ENCODE measurements at places on chromosomes 11 and 22. TPM values are rescaled to one million over a fixed set of nuclear protein-coding genes. Genes with fewer than 3 reads are reported as not detected.

GRCh38 chr11:89487016-89487415 is 4.2 kb downstream of the NOX4 start:
- H3K4me1 ChIP-seq = no peaks in the 10 kb centered on the region
- H3K27ac ChIP-seq = no peak overlapping the region
- no peaks in the 10 kb centered on the region for H3K36me3 ChIP-seq
- no peak for DNase-seq

DNA sequence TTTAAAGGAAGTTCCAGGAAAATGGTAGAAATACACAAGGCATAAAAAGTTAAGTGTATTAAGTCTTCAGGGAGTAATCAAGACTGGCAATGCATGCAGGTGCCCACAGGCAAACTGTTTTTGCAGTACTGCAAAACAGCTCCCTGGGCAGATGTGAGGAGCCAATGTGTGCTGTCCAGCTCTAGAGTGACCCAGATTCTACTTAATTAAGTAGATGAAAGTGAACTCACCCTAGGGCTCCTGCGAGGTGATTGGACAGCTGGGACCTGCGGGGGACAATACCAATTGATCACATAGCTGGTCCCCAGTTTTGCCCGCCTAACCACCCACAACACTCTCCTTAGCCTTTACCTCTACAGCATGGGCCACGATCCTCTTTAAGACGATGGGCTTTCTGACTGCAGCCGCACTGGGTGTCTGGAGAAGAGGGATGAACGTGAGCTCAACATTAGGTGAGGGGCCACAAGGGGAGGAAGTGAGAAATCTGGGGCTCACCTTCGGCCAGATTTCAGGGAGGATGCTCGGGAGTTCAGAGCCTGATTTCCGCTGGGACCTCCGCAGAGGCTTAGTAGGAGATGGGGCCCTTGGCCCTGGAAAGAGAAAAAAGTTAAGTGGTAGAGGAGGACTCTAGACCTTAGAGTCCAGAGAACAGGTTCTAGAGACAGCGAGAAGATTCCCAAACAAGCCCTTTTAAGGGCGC is 556 bp downstream of the CDCA5 start:
- DNase-seq = no peak
- H3K36me3 ChIP-seq = no peaks in the 10 kb centered on the region
- no peaks in the 10 kb centered on the region for H3K27me3 ChIP-seq
- peak overlapping the region; percentile 99 for H3K27ac ChIP-seq
- peak overlapping the region; percentile 86 for H3K4me3 ChIP-seq
- peaks cover 27% of the 10 kb centered on the region for H3K4me1 ChIP-seq

DNA sequence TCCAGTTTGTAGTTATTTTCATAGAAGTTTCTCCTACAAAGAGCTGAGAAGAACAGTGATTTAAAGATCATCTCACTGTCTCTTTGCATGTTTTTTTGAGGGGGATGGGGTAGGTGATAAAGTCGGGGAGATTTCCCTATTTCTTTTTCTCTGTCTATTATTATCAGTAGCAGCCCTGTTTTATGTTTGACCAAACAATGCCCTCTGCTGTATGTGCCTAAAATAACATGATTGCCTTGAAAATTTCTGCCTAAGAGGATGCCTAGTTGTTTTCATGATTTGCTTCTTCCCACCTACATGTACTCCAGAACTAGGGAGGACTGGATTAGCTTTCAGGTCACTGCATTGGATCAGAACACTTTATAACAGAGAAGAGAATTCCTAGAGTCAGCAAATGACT is 1330.2 kb downstream of the LRRC4C start:
- no peaks in the 10 kb centered on the region for H3K27me3 ChIP-seq
- H3K36me3 ChIP-seq = no peaks in the 10 kb centered on the region
- no peak for DNase-seq
- no peak overlapping the region for H3K27ac ChIP-seq

DNA sequence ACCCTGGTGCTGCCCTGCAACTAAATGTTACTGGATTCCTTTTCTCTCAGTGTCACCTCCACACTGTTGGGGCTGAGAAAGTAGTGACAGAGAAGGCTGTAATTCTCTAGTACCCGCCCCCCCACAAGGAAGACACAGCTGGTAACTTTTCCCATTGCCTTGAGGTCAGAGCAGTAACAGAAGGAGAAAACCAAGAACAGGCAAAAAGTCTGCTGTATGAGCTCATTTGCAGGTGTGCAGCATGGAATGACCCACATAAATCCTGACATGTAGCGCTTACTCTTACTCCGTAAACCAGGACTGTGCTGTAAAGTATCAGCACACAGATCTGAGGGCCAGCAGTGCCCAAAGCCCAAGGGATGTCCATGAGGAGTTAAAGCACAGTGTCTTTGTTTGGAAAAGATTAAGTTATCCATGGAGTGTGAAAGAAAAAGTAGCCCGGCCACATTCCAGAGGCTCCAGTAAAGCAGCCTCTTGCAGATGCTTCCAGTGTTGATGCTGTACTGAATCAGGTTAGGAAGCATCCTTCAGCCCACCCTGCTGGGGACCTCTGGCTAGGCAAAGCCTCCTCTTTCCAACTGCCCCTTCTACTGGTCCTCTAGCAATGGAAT is 120.7 kb downstream of the PLEKHA7 start:
- no peak overlapping the region for H3K27ac ChIP-seq
- H3K27me3 ChIP-seq = no peaks in the 10 kb centered on the region
- no peak overlapping the region for H3K4me3 ChIP-seq

DNA sequence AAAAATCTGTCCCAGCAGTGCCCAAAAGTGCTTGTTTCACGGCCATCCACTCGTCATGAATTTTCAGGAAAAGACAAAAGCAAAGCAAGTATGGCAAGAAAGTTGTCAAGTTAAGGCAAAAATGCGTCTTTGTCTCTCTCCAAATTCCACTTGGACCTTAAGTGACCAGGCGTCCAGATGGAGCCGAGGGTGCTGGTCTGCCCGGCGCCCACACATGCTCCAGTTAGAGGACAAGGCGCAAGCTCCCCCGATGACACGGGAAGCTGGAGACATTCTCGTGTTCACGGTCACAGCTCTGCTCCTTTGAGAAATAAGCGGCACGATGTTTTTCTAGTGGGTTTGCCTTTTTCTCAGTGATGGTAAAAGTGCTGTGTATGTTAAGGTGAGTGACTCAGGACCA is 219.0 kb downstream of the BRD1 start:
- DNase-seq = no peak
- no peaks in the 10 kb centered on the region for H3K27me3 ChIP-seq
- peaks cover 49% of the 10 kb centered on the region for H3K36me3 ChIP-seq
- H3K4me1 ChIP-seq = no peaks in the 10 kb centered on the region
- peak overlapping the region; percentile 57 for H3K27ac ChIP-seq

- DNase-seq = no peak
- no peak overlapping the region for H3K4me3 ChIP-seq
- peaks cover 7% of the 10 kb centered on the region for H3K27me3 ChIP-seq
- H3K4me1 ChIP-seq = no peaks in the 10 kb centered on the region
These were observed 9.0 kb downstream of the PRRG4 start for GRCh38 chr11:32838505-32839274.

DNA sequence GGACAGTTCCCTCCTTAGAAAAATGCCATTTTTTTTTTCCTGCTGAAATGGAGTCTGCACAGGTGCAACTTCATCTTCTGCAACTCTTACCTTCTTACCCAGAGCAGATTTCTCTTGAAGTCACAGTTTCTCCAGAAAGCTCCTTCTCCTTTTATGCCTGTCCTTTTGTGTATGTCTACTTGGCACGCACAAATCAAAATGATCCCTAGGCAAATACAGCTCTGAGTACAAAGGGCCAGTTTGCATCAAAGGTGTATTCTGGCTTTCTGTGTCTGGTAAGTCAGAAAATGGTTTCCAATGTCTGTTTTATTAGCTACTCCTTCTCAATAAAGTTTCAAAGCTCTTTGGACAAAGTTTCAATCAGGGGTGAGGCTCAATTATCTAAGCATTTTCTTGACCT is 2.5 kb downstream of the CLDN25 start:
- peaks cover 10% of the 10 kb centered on the region for H3K27me3 ChIP-seq
- no peak for DNase-seq
- no peak overlapping the region for H3K27ac ChIP-seq
- H3K4me3 ChIP-seq = no peak overlapping the region
- H3K36me3 ChIP-seq = peaks cover 2% of the 10 kb centered on the region

GRCh38 chr11:60887556-60887955 is 18.8 kb downstream of the PRPF19 start:
- no peak overlapping the region for H3K27ac ChIP-seq
- H3K4me3 ChIP-seq = no peak overlapping the region
- no peaks in the 10 kb centered on the region for H3K27me3 ChIP-seq
- H3K36me3 ChIP-seq = peaks cover 50% of the 10 kb centered on the region

- H3K4me3 ChIP-seq = no peak overlapping the region
- H3K4me1 ChIP-seq = no peaks in the 10 kb centered on the region
- peaks cover 2% of the 10 kb centered on the region for H3K27me3 ChIP-seq
- H3K27ac ChIP-seq = no peak overlapping the region
- no peaks in the 10 kb centered on the region for H3K36me3 ChIP-seq
- no peak for DNase-seq
These were observed 327.6 kb upstream of the CCDC90B start for GRCh38 chr11:83613767-83614121.

GRCh38 chr11:118136801-118137200 is 15.8 kb downstream of the SCN4B start:
- H3K27me3 ChIP-seq = peaks cover 24% of the 10 kb centered on the region
- no peak overlapping the region for H3K4me3 ChIP-seq
- H3K4me1 ChIP-seq = no peaks in the 10 kb centered on the region
- H3K36me3 ChIP-seq = no peaks in the 10 kb centered on the region
- no peak for DNase-seq

DNA sequence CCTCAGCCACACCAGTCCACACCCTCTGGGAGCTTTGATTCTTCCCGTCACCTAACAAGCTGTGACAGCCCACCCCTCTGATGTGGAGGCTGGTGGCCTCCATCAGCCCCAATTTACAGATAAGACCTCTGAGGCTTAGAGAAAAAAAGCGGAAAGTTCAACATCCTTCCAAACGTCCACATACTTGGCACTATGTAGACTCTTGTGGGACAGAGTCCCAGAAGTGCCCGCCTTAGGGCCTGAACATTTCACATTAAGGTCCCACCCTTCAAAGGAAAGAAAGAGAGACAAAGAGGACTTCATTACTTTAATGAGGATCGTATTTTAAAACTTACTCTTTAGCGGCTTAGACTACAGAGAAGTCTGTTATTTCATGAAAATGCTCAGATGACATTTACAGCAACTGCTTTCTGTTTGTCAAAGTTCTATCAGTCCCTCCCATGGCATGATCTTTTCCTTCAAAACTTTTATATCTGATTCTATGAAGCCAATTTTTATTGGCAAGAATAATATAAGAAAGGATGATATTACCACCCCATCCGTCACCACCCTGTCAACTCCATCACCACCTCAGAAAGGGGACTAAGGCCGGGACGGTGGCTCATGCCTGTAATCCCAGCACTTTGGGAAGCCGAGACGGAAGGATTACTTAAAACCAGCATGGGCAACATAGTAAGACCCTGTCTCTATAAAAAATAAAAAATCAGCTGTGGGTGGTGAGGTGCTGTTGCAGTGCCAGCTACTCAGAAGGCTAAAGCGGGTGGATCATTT is 15.7 kb upstream of the SCGB1A1 start:
- H3K36me3 ChIP-seq = no peaks in the 10 kb centered on the region
- no peaks in the 10 kb centered on the region for H3K27me3 ChIP-seq
- H3K4me1 ChIP-seq = peaks cover 35% of the 10 kb centered on the region
- H3K27ac ChIP-seq = peak overlapping the region; percentile 98
- no peak for DNase-seq

DNA sequence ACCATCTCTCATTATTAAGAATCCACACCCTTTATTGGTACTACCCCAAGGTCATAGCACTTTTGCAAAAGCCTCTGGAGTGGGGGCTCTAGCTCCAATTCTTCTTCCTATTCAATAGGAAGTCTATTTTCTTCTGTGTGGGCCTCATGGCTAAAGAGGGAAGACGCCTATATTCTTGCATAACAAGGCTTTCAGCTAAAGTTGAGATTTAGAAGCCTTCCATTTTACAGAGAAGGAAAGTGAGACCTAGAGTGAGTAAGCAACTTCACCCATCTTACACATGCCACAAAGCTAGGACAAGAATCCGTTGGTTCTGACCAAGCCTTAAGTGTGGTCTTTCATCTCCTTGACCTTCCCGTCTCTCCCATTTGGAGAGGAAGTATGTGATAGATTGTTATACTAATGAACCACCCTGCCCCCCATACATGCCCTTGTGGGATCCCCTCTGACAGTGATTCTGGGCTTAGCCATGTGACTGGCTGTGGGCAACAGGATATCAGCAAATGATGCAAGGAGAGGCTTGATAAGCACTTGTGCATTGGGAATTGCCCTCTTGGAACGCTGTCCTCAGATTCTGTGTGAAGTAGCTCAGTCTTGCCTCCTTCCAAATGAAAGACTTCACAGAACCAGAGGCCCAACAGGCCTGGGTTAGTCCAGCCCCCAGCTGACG is 12.3 kb downstream of the BACE1 start:
- H3K36me3 ChIP-seq = no peaks in the 10 kb centered on the region
- H3K27ac ChIP-seq = no peak overlapping the region
- no peak overlapping the region for H3K4me3 ChIP-seq
- no peaks in the 10 kb centered on the region for H3K4me1 ChIP-seq
- DNase-seq = no peak

DNA sequence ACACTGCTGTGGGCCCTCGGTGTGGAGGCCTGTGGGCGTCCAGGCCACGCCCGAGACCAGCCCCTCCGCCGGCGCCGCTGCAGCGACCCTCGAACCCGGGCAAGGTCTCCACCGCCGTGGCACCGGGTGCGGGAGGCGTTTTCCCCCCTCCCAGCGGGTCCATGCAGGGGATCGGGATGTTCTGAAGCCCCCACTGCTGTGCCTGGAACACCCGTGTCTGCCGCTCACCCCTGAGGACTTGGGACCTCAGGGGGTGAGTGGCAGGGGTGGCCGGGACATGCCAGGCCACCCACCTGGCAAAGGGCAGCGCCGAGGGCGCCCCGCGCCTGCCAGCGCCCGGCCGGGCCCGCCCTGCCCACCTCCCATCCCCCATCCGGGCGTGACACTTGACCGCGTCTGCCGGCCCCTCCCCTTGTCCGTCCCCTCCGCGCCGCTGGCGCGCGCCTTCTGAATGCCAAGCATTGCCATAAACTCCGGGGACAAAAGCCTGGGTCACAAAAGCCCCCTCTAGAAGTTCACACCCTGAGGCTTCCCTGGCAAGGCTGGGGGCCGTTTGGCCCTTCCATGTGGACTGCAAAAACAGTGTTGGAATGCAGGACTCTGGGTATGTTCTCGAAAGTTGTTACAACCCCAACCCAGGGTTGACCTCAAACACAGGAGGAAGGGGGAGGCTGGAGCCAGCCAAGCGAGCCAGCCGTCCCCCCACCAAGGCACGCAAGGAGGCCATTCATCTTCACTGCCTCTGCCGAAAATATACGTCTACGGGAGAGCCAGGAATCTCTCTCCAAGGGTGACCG is 819 bp upstream of the KCNQ1OT1 start:
- H3K4me3 ChIP-seq = peak overlapping the region; percentile 75
- peak overlapping the region; percentile 60 for H3K27ac ChIP-seq
- H3K36me3 ChIP-seq = peaks cover 10% of the 10 kb centered on the region
- DNase-seq = no peak
- H3K27me3 ChIP-seq = no peaks in the 10 kb centered on the region
- peaks cover 1% of the 10 kb centered on the region for H3K4me1 ChIP-seq

The MUC5B gene
- total RNA-seq = not detected

The APOL3 gene
- total RNA-seq = 215 TPM

The DDB1 gene
- 184 TPM for total RNA-seq

The FXYD6 gene
- total RNA-seq = not detected

The TEX12 gene
- total RNA-seq = 0.44 TPM
